RWPE2 (cell line): ENCODE measurements at places on chromosomes 12 and 14.
A peak's percentile ranks its signal among the peaks of the same experiment; 100 is the strongest.

GRCh38 chr12:2229661-2230539, 177.1 kb downstream of the CACNA1C start:
- no peak for DNase-seq

GRCh38 chr14:37595809-37596621, 586 bp downstream of the TTC6 start:
- DNase-seq = peak; percentile 90

DNA sequence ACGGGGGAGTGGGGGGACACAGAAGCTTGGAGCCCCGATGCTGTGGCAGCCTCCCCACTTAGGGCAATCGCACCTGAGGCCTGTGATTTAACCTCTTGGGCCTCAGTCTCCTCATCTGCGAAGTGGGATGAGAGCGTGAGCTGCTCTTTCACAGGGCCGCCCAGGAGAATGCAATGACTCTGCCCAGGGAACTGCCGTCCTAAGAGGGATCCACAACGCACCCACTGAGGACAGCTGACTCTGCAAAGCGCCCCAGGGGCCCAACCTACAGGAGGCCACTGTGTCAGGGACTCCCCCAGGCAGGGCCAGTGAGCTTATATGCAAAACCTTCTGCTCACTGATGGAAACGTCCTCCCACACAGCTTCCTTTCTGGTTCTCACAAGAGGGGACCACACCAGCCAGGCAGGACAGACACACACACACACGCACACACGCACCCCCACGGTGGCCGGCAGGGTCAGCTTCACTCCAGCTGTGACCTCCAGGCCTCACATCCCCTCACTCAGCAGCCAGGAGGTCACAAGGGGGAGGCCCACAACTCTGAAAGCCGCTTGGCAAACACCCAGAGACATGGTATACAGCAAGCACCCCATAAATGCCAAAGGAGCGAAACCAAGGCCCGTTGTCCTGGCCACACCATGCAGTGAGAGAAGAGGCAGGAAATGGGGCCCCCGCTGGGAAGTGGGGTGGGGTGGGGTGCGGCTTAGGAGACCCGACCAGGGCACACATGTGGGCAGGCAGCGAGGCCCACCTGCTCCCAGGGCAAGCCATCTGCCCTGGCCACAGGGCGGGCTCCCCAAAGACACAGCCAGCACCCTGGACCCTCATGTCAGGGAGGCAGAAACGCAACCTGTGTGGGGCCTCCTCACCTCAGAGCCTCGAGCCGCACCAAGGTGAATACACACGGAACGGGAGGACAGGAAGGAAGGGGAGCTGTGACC, 73.3 kb downstream of the NCOR2 start:
- DNase-seq = no peak

GRCh38 chr14:90674716-90675115, 141.5 kb downstream of the TTC7B start:
- no peak for DNase-seq

- DNase-seq = no peak
Measured at GRCh38 chr14:72665259-72665658, 228.6 kb downstream of the DPF3 start.

- peak; percentile 37 for DNase-seq
Measured at GRCh38 chr12:51906430-51907082, 748 bp upstream of the ACVRL1 start.

DNA sequence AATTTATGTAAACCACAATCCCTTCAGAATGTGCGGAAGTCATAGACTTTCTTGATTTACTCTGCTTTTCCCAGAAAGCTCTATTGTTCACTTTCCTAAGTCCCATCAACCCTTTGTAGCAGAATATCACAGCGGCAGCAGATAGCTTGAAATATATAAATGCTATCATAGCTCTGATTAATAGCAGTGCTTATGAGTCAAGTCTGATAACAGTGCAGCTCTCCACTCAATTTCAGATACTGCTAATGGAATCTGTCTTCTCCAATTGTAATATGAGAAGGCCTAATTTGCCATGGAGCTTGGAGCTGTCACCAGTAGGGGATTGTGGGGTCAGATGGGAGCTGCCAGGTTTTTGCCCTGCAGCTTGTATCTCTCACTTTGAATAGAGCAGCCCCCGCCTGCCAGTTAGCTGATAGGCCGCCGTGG, 10.9 kb downstream of the TMEM260 start:
- no peak for DNase-seq

- DNase-seq = no peak
Measured at GRCh38 chr14:65840786-65841185, 428.3 kb downstream of the FUT8 start.

GRCh38 chr12:52280319-52280795, 5.9 kb downstream of the KRT86 start:
- DNase-seq = peak; percentile 97

DNA sequence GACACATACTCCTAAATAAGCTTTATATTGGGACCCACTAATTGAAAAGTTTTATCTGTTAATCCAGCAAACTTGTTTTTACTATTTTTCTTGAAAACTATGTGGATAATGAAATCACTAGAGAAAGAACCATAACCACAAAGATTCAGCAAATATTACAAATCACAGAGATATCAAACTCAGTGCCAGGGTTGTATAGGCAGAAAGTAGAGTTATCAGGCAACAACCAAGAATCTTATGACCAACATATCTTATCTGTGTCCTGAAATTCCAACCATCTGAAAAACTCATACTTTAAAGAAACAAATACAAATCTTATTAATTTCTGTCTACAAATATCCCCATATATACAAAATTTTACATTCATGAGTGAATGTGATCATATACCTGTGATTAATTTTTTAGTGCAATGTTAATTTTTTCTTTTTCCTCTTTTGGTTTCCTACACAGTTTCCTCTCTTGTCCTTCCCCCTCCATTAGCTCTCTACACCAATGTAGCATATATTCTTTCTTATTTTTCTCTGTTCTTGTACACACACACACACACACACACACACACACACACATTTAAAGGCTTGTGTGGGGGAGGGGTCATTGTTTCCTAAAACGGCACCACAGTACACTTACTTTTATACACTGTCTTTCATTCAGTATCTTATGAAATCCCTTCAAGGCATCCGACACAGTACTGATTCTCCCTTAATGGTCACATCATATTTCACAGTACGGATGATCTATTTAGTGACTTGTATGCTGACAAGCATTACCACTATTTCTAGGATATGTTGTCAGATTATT, 18.6 kb downstream of the AMN1 start:
- no peak for DNase-seq
